ENCODE measurements at places on chromosomes 5 and 9.
A peak's percentile ranks its signal among the peaks of the same experiment; 100 is the strongest.

DNA sequence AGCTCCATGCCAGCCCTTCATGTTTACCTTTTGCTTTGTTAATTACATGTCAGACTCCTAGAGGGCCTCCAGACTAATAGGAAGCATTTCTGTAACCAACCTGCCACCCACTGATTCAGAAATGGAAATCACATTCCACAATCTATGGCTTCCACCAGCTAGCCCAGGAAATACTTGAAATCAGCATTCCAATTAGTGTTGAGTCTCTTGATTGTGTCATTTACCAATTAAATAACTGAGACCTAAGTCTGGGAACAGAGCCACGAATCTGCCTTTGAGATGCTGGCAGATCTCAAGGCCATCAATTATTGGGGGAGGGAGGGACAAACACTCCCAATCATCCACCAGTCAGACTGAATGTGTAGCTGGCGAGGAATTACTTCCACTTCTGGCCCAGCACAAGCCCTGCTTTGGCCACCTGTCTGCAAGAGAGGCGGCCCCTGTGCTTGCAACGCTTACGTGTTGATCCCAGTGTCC, 27.4 kb upstream of the SAP30L start:
- DNase-seq = no peak

- DNase-seq = no peak
Measured at GRCh38 chr5:178986326-178986960, 8.7 kb downstream of the GRM6 start.

DNA sequence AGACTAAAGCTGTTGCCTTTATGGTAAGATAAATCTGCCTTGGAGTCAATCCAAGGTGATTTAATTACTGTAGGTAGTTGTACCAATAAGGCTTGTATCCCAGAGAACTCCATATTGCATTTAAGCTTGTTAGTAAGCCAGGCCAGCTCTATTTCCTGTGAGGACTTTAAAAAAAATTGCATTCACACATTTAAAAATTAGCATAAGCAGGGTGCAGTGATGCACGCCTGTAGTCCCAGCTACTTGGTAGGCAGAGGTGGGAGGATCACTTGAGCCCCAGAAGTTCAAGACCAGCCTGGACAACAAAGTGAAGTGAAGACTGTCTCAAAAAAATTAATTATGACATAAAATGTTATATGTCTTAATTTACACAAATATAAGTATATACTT, 28.7 kb upstream of the ABL1 start:
- DNase-seq = peak; percentile 12

- no peak for DNase-seq
Measured at GRCh38 chr9:33040792-33041431, 15.8 kb downstream of the DNAJA1 start.

DNA sequence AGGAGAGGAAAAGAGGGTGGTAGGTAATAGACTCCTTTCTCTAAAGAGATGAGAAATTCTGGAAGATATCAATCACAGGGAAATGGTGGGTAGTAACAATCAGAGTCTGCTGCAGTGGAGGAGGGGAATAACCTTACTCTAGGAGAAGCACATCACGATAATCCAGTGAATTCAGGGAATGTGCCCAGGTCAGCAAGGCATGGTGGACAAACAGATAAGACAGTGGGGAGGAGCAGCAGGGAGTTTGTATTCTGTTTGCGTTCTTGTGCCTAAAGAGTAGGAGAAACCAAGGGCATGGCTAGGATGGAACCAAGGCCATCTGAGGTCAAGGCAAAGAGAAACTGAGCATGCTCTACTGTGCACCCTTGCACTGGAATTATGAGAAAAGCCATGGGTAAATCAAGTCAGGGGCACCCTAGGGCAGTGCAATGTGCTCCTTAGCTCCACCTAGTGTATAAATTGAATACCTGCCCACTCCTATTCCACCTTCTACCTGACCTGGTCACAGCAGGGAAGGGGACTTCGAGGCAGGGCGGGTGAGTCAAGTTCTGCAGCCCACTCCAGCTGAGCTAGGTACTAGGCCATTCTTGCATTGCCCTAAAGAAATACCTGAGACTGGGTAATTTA, 31.6 kb downstream of the RETREG1 start:
- DNase-seq = peak; percentile 15

- DNase-seq = no peak
Measured at GRCh38 chr5:158841481-158842276, 258.0 kb downstream of the EBF1 start.

- DNase-seq = no peak
Measured at GRCh38 chr5:154758493-154758892, 3.3 kb downstream of the LARP1 start.

All from hematopoietic multipotent progenitor cell treated with erythropoietin and hydrocortisone succinate and interleukin-3 and kit ligand, for 6 days (in vitro differentiated cells).